ENCODE measurements at places on chromosomes 3 and 15. TPM values are rescaled to one million over a fixed set of nuclear protein-coding genes. Genes with fewer than 3 reads are reported as not detected.
A peak's percentile ranks its signal among the peaks of the same experiment; 100 is the strongest.

DNA sequence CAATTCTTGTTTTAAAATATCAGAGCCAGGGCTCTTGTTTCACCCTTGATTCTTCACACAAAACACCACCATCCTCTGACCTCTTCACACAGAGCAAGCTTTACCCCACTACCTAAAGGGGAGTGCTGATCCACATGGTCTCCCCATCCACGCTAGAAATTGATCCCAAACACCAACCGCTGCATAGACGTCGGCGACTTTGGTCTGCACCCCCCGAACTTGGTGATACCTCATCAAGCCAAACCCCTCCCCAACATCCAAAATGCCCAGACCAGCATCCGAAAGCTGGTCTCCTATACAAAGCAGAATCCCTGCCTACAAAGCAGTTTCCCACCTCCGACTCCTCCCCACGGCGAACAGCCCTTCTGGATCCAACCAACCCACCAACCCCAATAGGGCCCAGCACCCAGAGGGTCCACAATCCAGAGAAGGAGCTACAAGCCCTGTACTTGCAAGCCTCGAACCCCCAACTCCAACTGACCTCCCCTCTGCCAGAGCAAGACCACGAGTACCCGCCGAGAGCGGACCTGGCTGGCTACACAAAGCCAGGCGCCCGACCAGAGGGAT lies 25.8 kb upstream of the MTHFS start:
- no peak for DNase-seq

DNA sequence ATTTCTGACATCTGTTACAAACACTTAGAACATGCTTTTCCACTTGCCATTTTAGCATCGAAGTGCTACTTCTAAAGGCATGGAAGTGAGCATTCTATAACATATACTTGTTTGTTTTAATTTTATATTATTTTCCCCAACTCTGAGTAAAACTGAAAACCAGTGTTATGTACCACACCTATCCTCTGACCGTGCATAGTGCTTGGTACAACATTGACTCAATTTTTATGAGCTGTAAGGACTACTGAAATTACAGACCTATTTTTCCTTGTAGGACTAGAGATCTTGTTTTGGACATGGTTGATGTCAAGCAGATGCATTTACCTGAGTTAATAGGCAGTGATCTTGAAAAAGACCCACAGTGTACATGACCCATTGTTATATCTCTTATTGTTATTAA lies 51.5 kb upstream of the CCNB2 start:
- no peak for DNase-seq

DNA sequence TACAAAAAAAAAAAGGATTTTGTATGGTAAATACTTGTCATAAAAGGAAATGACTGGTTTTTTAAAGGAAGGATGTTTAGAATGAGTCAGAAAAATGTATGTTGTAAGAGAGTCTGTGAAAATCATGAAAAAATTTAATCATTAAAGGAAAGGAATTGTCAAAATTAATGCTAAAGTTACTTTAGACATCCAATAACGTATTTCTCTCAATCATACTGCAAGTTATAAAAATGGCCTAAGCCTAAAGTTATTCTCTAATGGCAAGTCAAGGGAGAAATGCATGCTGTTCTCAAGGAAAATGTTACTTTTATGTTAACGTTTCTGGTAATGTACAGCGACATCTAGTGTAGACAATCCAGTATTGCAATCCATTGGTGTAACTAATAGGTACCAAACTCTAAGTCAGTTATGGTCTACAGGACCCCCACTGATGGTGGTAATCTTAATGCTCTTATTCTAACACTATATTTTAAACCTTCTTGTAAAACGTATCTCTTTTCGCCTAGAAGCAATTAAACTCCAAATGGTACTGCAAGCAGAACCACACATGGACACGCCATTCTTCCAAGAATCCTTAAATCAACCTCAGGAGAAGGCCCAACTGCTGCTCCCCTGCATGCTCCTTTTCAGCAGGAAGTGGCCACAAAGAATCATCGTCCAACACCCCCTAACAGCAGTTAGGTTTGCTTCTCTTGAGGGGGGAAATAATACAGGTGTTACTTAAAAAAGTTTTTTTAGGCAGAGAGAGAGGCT lies 35.2 kb downstream of the NCEH1 start:
- peak; percentile 12 for DNase-seq

DNA sequence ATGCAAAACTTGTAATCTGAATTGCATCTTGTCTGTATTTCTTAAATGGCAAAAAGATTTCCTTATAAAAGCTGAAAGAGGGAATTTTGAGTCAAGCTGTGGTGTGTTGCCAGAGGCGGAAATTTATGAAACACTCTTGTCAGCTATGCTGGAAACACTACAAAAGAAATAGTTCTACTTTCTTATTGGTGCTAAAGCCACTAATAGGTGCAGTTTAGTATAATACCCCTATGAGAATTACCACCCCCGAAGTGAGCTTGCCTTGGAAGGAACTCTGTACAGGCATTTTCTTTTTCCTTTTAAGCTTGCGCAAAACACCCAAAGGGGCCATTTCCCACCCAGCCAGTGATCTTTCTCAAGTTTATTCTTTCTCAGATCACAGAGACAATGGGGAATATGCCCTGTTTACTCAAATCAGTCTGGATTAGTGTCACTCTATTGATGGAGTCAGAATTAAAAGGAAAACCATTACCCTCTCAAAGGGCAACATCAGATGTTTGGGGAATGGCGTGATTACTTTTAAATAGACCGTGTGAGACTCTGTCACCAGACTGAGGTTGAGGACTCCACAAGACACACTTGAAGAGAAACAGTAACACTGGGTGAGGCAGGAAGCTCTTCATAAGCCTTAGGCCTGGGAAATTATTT lies 166.0 kb downstream of the TP63 start:
- no peak for DNase-seq

DNA sequence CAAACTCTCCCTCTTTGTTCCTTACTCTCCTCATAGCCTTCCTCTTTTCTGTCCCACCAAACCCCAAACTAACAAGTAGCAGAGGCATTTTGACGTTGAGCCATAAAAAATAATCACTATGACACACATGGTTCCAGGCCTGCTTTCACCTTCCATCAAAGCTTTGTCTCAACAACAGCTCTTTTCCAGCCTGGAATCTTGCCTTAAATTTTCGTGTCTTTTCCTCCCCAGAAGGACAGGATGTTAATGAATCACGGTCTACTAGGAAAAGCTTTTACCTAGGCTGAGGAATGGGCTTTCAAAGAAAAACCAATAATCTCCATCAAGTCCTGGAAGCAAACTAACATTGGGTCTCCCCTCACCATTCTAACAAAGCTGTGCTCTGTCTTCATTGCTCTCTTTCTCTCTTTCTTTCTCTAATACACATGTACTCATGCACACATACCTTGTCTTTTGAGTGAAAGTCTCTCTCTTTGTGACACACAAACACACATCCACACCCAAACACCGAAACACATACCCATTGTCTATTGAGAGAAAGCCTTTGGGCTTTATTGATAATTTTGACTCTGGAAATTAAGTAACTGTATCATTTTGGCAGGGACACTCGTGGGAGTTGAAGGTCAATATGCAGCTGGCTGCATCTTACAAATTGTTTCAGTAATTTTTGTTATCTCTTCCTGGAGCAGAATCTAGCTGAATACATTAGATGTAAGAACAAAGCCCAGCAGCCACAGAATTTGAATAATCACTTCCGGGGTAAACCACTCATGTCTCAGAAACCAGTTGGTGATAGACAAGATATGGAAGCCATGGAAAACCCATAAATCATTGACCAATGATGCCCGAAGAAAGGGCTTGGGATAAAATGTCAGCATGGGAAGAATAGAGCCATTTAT lies 107.4 kb upstream of the SLC4A7 start:
- DNase-seq: no peak

DNA sequence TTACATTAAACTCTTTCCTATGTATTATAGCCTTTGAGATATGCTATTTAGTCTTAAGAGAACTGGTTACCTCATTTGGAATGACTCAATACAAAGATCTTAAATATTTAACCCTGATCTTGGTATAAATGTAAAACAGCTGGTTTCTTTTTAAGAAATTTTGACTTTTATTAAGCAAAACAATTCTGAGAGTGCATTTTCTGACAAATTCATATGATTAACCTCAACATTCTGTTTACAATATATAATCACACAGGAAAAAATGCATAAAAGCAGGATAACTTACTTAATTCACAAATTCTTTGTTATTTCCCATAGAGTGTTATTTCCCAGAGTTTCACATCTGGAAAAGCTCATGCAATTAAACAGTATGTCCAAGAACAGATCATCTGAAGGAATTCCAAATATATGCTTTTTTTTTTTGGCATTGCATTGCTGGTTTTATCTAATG lies 400.4 kb upstream of the THBS1 start:
- DNase-seq: no peak

DNA sequence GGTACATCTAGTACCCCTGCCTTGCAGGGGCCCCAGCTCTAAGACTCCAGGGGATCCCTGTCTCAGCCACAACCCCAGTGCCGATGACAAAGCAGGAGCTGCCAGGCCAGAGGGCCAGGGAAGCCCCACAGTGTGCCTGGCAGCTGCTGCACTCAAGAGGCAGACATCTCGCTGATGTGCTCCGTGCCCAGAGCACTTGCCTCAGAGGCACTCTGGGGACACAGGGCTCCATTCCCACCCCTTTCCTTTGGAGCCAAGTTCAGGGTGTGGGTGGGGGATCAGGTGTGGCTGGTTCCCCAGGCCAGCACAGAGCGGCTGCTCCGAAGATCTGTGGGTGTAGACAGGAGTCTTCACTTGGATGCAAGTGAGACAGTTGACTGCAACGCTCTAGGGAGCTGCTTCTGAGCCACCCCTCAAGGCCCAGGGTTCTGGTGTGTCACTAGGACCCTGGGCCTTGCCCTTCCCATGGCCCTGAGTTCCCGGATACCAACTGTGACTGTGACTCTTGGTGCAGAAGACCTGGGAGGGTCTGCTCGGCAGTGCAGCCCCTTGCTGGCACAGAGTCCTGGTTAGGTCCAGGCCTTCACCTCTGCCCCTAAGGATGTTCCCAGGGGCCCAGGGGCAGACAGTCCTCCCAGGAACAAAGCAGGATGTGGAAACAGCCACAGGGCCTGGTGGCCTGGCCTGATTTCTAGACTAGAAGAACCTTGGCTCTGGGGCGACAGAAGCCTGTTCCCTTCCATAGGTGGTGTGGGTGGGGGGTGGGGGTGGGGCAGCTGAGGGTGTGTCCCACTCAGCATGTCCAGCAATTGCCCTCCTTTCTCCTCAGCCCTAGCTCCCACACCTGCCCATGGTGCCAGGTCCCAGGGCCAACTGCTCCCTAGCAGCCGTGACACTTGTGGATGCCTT lies 2.5 kb downstream of the NT5DC2 start:
- no peak for DNase-seq

DNA sequence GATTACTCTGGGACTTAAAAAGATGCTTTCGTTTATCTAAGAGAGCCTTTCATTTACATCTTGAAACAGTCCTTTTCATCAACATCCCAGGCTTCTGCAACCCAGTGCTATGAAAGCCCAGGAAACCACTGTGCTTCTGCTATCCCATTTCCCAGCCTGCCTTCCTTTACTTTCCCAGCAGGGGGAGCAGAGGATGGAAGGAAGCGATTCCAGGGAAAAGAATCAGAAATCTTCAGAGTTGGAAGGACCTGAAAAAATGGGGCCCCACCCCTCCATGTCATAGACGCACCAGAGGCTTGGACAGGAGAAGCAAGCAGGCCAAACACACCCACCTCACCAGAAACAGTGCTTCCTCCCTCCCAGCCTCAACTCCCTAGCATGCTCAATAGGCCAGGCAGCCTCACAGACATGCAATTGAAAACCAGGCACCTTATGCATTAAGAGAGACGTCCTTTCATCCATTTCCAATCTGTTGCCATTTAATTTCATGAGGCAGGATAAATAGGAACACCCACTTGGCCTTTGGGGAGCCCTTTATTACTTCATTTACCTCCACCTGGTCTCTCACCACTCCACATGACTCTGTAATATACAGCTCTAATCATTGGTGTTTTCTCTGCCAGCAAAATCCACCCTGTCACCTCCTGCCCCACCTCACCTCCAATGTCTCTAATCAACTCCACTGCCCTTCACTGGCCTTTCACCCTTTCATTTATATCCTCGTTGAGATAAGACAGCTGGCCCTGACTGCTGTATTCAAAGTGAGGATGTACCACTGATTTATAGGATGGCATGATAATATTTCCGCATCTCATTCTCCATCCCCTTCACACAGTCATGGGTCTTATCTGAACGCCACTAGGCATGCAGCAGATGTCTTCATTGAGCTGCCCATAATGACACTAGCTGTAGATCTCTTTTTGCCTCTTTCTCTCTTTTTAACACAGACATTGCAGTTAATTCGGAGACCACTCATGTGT lies 583.9 kb downstream of the NTRK3 start:
- no peak for DNase-seq

DNA sequence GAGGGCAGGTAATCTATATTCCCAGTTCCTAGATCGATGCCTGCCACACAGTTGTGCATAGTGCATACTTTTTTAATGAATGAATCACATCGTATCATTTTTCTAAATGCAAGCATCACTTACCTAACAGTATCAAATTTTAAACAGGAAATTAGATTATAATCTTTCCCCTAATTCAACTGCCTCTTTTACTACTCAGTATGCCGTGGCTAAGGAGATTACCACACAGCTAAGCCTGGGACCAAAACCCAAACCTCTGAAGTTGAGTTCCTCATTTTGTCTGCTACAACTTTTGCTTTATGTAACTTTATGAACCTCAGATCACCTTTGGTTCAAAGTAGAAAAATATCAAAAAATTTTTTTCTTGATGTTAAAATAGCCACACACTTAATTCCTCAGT lies 53.2 kb upstream of the FNDC3B start:
- no peak for DNase-seq

DNA sequence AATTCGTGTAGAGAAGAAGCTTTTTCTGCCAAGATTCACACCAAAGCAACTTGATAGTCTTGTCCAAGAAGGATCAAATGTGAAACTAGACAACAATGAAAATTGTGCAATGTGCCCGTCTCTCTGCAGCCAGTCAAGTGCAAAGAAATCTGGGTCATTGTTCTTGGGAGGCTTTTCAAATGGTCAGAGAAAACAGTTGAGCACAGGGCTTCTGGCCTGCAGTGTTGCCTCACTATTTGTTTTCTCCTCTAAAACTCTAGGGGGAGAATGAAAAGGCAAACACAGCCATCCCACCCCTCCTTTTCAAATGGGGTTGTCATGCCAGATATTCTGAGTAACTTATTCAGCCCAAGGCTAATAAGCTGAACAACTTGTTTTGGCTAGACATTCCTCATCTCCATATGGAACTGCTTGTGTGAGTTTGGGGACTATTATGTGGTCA lies 417.6 kb upstream of the CDIN1 start:
- no peak for DNase-seq

Gene TMCO5A
- polyA plus RNA-seq: not detected

Gene SPATA12
- not detected for polyA plus RNA-seq

Gene SAMMSON
- not detected for polyA plus RNA-seq
